ENCODE measurements at places on chromosomes 1 and 21.

GRCh38 chr1:30639881-30640452 is 83.4 kb downstream of the MATN1 start:
- DNase-seq = no peak

DNA sequence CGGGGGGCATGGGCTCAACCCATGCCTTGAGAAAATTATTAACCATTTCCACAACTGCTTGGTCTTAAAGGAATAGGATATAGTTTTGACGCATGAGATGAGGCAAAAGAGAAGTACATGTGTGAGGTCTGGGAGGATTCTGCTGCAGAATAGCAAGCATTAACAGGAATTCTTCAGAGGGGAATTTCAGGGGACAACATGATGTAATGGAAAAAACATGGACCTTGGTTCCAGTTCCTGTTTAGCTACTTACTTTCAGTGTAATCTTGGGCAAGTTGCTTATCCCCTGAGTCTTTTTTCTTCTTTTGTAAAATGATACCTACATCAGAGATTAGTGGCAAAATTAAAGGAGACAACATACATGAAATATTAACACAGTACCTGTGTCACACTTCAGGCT is 85.6 kb downstream of the PRRX1 start:
- no peak for DNase-seq

- no peak for DNase-seq
These were observed 33.6 kb upstream of the FMN2 start for GRCh38 chr1:240058049-240058448.

DNA sequence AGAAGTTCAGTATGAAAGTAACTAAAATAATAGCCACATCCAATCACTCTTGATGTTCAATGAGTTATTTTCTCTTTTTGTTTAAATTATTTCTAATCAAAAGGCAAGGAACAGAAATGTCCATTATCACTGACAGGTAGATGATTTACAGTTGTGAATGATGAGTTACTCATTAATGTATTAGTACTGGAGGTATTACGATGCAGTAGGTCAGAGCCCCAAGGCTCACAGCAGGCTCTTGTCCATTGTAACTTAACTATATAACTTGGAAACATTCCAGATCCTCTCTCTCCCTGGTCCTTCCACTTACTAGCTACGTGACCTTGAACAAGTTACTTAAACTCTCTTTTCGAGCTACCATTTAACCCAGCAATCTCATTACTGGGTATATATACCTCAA is 39.5 kb downstream of the CRB1 start:
- DNase-seq = no peak

DNA sequence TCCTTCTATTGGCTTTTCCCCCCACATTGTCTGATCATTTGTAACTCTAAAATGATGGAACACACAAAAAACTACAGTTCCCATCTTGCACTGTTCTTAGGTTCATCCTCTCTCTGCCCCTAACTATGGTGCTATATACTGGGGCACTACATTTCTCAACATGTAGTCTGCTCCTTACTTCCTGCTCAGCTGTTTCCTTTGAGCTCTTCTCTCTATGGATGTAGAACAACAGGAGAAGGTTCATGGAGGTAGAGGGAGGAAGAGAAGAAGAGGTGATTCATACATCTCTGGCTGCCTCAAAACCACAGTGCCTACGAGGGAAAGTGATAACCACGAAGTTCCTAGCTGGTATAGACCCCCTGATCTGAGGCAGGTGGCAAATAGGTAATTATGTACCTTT is 7.0 kb upstream of the C1orf146 start:
- DNase-seq = no peak

DNA sequence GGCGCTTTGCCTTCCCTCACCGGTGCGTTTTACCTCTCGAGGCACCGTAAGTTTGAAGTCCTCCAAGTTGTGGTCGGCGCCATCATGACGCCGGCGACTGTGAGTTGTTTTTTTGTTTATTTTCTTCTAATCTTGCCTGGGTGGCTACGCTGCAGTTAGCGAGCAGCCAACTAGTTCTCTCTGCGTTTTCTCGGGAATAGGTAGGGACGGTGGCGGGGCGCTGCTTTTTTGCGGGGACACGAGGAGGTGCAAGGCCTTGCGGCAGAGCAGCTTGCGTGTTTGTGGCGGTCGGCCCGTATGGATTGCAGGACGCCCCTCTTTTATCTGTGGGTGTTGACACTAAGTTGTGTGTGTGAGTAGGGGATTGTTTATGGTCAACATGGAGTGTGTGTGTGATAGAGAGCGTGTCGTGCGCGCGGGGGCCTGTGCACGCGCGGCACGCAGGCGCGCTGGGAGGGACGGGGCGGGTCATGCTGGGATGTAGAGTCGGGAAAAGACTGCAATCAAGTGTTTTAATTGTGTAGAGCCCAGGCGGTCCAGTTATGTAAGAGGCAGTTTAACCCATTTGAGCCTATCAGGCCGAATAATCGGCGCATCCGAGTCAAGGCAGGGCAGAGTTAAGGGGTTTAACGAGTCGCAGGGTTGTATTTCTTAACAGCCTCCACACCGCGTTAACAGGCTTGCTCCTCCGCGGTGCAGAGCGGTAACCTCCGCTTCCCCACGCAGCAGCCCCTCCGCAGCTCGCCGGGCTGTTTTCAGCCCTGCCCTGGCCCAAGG is 1.2 kb upstream of the NEGR1 start:
- DNase-seq = peak; percentile 76
